ENCODE measurements at places on chromosomes 13 and 19.

DNA sequence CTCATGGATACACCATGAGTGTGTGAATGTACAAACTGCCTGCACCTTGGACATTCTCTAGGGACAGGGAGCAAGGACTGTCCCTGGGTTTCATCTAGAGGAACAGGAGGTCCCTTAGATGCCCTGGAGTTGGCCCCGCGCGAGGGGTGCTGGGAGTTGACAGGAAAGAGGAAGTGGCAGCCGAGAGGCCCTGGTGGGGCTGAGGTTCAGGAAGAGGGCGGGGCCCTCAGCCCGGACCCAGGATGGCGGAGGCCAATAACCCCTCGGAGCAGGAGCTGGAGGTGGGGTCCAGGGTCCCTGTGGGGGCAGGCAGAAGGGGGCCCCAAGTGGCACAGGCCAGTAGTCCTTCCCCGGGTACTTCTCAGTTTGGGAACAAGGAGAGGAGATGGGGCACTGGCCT lies 6.9 kb downstream of the PKN1 start:
- DNase-seq: no peak

GRCh38 chr13:46486270-46486669 lies 66.7 kb upstream of the LRCH1 start:
- no peak for DNase-seq

- DNase-seq: no peak
Observed at GRCh38 chr19:58356766-58357480, 3.6 kb upstream of the A1BG start.

DNA sequence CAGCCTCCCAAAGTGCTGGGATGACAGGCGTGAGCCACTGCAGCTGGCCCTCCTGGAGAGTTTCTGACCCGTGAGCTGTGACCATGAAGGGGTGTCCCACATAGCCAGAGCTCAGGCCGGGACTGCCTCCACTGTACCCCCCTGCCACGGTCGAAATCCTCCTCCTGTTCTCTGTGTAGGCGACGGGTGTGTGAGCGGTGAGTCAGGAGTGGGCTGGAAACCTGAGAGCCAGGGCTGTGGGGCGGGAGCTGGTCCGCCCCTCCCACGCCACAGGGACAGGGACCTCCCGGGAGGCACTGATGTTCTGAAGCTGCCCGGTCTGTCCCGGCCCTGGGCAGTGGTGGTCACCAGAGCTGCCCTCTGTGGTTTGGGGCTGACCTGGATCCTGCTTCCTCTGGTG lies 3.9 kb downstream of the WDR18 start:
- no peak for DNase-seq

DNA sequence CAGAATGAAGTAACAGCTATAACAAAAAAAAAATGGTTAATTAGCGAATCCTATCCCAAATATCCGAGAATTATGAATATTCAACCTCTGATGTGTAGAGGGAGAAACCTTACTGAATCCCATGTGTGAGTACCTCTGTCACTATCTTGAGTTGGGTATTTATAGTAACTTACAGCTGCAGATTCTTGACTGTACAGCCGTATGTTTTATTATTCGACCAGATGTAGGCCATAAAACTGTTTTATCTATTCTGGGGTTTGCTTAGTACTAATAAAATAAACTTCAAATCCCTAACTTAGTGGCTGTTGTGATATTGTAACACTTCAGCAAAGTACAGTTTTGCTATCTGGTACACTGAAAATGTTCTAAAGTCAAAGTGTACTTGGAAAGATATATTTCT lies 120.0 kb downstream of the EFNB2 start:
- no peak for DNase-seq

GRCh38 chr19:8655340-8655709 lies 24.9 kb downstream of the NFILZ start:
- DNase-seq: no peak

DNA sequence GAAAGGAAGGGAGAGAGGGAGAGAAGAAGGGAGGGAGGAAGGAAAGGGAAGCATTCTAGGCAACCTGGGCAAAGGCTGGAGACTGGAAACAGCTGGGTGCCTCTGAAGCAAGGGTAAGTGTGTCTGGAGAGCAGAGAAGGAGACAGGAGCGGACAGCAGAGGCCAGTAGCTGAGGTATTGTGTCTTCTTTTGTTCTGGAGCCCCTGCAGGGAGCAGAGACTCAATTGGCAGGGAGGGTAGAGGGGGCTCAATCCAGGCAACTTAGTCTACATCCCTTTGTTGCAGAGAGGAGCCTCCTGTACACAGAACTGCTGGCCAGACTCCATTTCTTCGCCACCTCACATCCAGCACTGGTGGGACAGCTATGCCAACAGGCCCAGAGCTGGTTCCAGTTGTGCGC lies 53.2 kb downstream of the NWD1 start:
- DNase-seq: no peak

Data from NCI-H1092 (cell line).